CD4-positive, CD25-positive, alpha-beta regulatory T cell (primary cell): ENCODE measurements at places on chromosomes 2 and 18. TPM values are rescaled to one million over a fixed set of nuclear protein-coding genes. Genes with fewer than 3 reads are reported as not detected.

Gene C1QL2
- total RNA-seq, result not detected

Gene SLC66A3
- 26.9 TPM for total RNA-seq

Gene ANKRD30BL
- not detected for total RNA-seq

Gene RNU2-63P
- 15.4 TPM for total RNA-seq

Gene EXOC6B
- 20.8 TPM for total RNA-seq

Gene GREB1
- 0.35 TPM for total RNA-seq

Gene G6PC2
- not detected for total RNA-seq

Gene PROC
- not detected for total RNA-seq

Gene ZNF142
- 48.8 TPM for total RNA-seq

Gene LBX2
- total RNA-seq, result not detected

Gene PPP1R1C
- not detected for total RNA-seq

Gene TMEM182
- total RNA-seq, result 3.3 TPM

Gene FOXD4L1
- total RNA-seq, result not detected

Gene GPR55
- total RNA-seq, result 24.4 TPM

Gene DPP10
- not detected for total RNA-seq

Gene TUBA3E
- not detected for total RNA-seq

Gene ORMDL1
- total RNA-seq, result 141 TPM
